ENCODE measurements at places on chromosomes 7 and 10.

DNA sequence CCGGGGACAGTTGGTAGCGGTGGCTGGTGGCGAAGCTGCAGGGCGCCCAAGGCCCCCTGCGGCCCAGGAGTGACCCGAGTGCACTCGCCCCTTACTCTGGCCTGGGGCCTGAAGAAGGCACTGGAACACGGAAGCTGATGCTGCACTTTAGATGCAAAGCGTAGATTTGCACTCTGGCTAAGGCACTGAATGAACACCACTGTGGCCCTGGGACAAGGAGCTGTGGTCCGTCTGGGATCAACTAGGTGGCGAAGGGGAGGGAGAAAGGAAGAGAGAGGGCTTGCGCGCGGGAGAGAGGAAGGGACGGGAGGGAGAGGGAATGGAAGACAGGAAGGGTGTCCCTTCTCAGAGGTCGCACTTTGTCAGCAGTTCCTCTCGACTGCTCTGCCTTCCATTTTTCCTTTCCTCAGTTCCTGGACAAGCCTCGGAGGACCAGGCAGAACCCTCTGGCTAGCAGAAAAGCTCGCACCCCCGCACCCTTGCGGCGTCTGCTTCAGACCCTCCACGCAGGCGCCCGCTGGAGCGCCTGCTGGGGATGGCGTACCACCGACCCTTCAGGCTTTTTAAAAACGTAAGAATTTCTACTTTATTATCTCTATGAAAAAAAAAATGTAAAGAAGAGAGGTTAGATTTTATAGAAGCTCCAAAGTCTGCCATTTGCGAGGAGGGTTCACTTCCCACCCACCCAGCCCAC is 1.2 kb downstream of the FERD3L start:
- no peak for DNase-seq

GRCh38 chr7:108503112-108504026 is 22.6 kb downstream of the PNPLA8 start:
- DNase-seq: no peak

DNA sequence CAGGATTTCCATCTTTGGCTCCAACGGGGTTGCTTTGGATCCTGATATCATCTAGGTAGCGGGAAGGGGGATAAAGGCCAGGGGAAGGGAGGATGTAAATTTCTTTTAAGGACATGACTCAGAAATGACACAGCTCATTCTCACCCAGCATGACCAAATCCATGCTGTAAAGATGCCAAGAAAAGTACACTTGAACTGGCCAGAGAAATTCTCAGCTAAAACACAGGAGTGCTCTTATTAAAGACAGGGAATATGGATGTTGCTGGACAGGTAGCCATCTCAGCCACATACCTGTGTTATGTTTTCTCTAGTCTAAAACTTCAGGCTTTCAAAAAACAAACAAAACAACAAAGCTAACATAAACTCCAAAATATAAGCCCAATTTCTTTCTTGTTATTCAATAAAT is 68.3 kb downstream of the NAMPT start:
- DNase-seq: no peak

- no peak for DNase-seq
These were observed 355.7 kb downstream of the DNAJB6 start for GRCh38 chr7:157692460-157693011.

GRCh38 chr10:58158806-58159205 is 108.9 kb downstream of the IPMK start:
- no peak for DNase-seq

DNA sequence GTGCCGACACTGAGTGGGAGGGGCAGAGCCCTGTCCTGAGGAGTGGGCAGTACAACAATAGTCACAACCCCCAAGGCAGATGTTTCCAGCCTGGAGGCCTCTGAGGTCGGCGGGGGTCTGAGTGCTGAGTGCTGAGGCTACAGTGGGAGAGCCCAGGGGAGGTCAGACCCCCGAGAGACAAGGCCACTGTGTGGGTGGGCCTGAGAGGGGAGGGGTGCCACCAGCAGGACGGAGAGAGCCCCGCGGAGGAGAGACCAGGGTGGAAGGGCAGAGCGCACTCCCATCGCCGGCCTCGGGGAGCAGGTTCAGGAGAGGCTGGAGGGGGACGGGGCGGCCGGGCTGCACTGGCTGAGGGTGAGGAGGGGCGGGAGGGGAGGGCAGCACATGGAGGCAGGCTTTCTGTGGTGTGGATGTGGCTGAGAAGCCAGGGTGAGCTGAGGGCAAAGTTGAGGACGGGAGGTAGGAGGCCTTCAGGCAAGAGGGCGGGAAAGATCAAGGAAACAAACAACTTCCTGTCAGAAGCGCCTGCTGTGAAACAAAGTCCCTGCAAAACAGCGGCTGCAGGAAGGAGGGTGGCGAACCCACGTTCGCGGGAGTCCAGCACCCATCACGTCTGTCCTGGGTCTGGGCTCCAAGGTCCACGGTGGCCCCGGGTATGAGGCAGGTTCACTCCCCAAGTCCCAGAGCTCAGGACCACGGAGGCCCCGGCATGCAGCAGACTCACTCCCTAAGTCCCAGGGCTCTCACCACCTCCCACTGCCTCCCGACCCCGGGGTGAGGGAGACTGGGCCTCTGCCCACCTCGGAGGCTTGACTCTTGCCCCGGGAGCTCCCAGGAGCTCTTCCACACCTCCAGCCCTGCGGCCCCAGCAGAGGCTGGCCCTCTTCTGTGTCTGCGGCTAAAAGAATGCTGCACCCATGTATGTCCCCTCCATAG is 76.8 kb upstream of the NKX6-2 start:
- DNase-seq: no peak

GRCh38 chr10:17831896-17832295 is 22.7 kb downstream of the MRC1 start:
- DNase-seq: no peak

DNA sequence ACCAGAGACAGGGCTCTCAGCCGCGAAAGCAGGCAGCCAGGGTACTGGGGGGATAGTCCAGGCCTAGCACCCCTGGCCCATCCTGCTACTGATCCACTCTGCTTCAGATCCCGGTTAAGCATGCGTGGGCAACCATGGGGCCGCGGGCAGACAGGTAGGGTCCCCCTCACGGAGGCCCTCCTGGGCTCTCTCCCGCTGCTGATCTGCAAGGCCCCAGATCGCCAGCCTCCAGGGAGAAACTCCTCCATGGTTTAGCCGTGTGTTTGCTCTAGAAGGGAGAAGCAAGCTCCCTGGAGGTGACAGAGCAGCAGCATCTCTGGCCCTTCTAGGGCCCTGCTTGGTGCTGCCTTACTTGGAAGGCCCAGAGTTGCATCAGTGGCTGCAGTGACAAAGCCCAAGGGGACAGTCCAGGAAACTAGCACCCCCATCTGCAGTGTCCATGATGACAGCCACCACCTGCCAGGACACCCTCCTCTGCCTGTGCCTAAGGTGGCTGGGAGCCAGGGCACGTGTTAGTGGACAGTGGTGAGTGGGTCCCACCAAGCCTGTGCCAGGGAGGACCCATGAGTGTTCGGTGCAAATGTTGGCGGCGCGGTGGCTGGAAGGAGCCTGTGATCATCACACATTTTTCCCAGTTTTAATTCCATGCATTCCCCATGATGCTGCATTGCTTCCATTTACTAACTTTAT is 29.2 kb downstream of the CALML5 start:
- no peak for DNase-seq

GRCh38 chr7:122983261-122983660 is 12.2 kb downstream of the TAS2R16 start:
- DNase-seq: no peak

DNA sequence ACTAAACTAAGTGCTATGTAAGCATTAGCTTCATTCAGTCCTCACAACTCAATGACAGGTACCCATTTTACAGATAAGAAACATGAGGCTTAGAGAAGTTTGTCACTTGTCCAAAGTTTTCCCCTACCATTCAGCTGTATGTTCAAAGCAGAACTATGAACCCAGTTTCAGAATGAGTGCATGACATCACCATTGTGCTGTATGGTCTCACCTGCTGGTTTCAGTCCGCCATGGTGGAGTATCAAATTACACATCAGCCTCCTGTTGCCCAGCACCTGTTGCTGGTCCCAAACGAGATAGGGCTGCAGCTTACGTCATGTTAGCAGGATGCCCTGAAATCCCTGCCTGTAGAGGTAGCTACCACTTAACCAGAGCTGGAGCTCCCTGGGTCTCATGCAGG is 95.0 kb downstream of the DYNC1I1 start:
- DNase-seq: no peak

DNA sequence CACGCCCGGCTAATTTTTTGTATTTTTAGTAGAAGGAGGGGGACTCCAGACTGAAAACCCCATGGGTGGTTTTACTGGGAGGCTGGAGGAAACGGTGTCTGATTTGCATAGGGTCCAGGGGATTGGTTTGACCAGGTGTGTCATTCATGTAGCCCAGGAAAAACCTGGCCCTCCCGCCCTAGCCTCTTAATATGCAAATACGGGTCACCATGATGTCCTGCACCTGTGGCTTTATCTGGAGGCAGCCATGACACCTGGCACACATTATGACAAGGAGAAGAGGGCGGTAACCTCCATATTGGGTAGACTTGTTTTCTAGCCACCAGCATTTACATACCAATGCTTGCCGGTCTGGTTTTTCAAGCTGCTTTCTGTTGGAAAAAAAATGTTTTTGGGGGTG is 68.0 kb downstream of the TRIL start:
- DNase-seq: no peak

DNA sequence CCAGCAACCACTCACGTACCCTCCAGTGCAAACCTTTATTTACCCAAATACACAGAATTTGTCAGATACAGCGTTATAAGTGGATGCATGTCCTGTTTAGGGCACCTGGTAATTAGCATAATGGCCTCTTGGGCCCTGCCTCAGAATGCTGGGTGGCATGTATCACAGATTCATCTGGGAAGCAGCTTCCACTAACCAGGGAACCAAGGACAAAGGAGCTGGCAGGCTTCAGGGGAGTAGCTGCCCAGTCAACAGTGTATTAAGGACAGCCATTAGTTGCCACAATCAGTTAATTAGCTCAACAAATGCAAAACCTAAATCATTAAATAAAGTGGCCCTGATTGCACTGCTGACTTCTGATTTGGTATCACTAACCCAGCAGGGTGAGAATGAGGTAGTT is 105.7 kb downstream of the RAPGEF5 start:
- DNase-seq: no peak

- DNase-seq: no peak
These were observed 196.7 kb downstream of the HGF start for GRCh38 chr7:81573128-81573527.

- no peak for DNase-seq
These were observed 80.1 kb upstream of the AUTS2 start for GRCh38 chr7:69517985-69518704.

DNA sequence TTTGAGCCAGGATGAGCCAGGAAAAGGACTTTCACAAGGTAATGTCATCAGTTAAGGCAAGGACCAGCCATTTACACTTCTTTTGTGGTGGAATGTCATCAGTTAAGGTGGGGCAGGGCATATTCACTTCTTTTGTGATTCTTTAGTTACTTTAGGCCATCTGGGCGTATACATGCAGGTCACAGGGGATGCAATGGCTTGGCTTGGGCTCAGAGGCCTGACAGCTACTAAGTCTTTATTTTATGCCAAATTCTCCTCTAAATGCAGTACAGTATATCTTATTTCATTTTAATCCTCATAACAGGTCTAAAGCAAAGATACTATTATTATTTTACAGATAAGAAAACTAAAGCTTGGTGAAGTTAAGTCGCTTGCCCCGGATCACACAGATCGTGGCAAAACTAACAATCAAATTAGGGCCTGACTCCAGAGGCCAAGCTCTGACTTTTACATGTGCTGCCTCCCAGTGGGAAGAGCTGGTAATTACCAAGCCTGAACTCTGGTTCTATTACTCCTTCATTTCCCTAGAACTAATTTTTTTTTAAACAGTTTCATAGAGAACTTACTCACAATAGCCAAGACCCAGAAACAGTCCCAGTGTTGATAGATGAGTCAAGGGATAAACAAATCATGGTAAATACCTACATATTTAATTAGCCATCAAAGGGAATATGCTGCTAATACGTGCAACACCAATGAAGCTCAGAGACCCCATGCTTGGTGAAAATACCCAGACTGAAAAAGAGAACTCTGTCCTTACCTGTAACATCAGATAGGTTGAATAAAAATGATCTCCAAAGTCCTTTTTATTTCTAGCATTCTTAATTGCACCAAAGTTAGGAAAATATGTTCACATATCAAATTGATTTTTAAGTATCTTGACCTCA is 35.4 kb downstream of the C7orf25 start:
- no peak for DNase-seq

GRCh38 chr7:130390486-130390885 is 10.2 kb downstream of the CPA1 start:
- DNase-seq: no peak

DNA sequence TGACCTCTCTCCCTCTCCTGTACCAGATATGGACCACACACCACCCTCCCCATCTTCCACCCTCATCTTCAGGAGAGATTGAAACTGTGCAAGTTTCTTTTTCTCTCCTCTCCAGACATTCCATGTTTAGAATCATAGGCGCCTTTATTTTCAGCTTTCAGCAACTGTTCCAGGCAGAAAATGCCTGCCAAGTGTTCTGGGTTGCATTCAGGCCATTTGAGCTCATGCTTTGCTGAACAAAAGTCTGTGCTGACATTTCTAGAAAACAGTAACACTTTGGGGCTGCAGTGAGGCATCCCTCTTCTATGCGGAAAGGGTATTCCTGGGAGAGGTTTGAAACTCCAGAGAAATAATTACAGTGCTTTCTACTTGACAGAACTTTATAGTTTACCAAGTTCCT is 361.7 kb downstream of the GPAM start:
- DNase-seq: no peak

GRCh38 chr10:11381511-11381910 is 229.9 kb downstream of the USP6NL start:
- no peak for DNase-seq

- no peak for DNase-seq
These were observed 32.6 kb downstream of the GSDME start for GRCh38 chr7:24724451-24725190.

- DNase-seq: no peak
These were observed 47.2 kb upstream of the KLF6 start for GRCh38 chr10:3832022-3832786.

- DNase-seq: no peak
These were observed 367.6 kb downstream of the MALRD1 start for GRCh38 chr10:19416164-19416563.

- no peak for DNase-seq
These were observed 231.8 kb downstream of the KCNMA1 start for GRCh38 chr10:77405771-77406241.

DNA sequence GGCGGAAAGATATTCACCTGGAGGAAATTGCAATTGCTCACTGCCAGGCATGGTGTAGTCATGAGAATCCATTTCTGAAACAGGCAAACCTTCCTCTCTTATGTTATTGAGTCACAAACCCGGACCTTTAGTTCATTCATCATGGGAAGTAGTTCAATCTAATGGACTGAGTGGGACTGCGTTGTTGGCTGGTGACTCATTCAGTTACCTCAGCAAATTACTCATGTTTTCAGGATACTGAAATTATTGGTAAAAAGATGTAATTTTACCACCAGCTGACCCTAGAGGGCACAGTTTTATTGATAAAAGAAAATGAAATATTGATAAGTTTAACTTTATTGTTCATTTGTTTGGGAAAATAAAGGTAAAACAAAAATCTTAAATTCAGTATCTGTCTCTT is 1194.4 kb upstream of the SORCS1 start:
- no peak for DNase-seq

DNA sequence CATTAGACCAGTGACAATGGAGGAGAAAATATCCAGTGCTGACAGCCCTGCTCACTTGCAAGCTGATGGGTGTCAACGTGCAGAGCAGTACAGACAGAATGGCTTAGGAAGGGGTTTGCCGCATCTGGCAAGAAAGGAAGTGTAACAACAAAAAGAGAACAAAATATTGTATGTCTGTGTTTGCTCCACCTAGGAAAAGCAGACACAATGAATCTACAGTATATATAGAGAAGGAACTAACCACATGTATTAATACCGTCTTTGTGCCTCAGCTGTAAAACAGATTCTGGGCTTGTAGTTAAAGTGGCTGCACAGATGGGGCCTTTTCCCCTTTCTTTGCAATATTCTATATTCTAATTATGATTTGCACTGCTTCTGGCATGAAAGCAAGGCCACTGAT is 281.1 kb upstream of the MEOX2 start:
- DNase-seq: no peak
